NCI-H526 treated with DMSO at 0.1 percent for 48 hours (cell line): ENCODE measurements at places on chromosomes 11 and 22.

GRCh38 chr22:46990937-46991550 lies 228.6 kb downstream of the TBC1D22A start:
- no peak for DNase-seq

DNA sequence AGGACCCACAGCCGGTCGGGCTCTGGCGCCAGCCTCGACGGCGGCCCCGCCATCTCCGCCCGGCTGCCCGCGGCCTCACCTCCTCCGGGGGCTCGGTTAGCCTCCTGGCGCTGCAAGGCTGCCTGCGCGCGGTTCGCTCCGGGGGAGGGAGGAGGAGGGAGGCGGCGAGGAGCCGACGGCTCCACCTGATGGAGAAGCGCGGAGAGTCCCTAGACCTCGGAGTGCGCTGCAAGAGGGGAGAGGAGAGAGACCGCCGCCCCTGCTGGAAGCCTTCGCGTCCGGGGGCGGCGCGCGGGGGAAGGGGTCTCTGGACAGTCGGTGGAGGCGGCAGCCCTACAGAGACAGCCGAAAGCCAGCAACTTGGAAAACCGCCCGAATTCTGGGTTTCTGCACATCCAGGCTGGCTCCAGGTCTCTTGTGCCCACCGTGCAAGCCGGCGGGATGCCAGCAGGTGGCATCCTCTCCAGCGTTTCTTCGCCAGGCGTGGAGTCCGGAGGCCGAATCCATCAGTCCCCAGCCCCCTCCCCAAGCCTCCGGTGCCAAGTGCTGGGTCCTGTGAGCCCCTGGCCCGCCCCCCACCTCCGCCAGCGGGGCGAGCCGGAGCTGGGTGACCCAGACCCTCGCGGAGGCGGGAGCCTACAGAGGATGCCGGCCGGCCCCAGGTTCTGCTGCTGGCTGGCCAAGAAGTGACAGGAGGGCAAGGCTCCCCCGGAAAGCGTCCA lies 2.9 kb upstream of the KIRREL3 start:
- DNase-seq: peak; percentile 95

- DNase-seq: no peak
Measured at GRCh38 chr11:71488681-71489270, 35.8 kb downstream of the NADSYN1 start.

DNA sequence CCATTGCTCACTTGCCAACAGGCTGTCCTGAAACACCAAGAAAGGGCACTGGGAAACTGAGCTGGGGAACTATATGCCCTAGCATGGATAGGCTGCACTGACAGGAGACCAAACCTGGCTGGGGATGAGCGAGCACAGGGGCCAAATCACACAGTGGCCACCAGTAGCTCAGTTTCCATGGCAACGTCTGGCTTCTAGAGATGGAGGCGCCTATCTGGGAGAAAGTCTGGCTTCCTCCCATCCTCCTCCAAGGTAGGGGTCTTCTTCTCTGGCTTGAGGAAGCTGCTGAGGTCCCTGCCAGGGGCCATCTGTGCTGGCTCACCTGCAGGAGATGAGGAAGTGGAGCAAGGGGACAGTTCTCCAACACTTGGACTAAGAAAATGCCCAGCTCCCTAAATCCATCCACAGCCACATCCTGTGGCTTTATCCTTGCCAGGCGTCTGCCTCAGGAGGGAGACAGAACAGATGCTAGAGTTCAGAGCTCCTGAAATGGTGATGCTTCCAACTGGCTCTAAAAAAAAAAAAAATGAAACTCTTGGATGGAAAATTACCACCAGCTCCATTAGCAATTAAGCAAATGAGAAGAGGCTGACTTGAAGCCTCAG lies 48.3 kb downstream of the SYT13 start:
- no peak for DNase-seq

- DNase-seq: no peak
Measured at GRCh38 chr22:28608546-28608945, 71.1 kb downstream of the TTC28 start.

- DNase-seq: no peak
Measured at GRCh38 chr22:36714110-36714509, 10.6 kb upstream of the CACNG2 start.

GRCh38 chr11:9703280-9703679 lies 39.4 kb downstream of the SWAP70 start:
- DNase-seq: no peak

DNA sequence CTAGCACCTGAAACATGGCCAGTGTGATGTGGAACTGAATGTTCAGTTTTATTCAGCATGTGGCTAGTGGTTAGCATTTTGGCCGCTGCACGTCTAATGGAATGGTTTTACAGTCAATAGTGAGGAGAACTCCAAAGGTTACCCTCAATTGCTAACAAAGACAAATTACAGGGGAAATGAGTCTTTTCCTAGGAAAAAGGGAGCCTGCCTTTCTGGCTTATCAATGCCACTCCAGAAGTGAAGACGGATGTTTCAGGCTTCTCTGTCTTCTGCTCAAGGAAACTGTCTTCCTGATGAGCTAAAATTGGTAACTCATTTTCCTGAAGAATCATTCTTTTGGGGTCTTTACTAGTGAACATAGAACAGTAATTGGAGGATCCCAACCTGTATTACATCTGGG lies 84.3 kb upstream of the CRTAM start:
- no peak for DNase-seq

- DNase-seq: no peak
Measured at GRCh38 chr11:83256602-83257340, 29.4 kb downstream of the CCDC90B start.

DNA sequence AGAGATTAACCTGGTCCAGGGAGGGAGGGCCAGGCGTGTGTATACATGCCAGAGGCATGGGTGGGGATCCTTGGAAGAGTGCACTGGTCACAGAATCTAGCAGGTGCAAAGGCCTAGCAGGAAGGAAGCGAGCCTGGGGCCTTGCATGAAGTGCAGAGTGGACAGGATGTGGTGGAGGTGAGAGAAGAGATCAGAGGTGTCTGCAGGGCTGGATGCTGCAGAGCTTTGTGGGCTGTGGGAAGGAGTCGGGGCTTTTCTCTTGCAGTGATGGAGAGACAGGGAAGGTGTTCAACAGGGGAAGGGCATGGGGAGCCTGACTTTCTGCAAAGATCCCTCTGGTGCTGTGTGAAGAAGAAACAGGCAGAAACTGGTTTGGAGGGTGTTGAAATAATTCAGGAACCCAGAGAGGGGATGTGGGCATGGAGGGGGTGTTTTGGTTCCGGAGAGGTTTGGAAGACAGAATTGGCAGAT lies 2.5 kb upstream of the TPST2 start:
- no peak for DNase-seq

- DNase-seq: no peak
Measured at GRCh38 chr11:1838077-1838425, 730 bp upstream of the TNNI2 start.

- DNase-seq: no peak
Measured at GRCh38 chr11:19426756-19427403, 186.1 kb upstream of the E2F8 start.

DNA sequence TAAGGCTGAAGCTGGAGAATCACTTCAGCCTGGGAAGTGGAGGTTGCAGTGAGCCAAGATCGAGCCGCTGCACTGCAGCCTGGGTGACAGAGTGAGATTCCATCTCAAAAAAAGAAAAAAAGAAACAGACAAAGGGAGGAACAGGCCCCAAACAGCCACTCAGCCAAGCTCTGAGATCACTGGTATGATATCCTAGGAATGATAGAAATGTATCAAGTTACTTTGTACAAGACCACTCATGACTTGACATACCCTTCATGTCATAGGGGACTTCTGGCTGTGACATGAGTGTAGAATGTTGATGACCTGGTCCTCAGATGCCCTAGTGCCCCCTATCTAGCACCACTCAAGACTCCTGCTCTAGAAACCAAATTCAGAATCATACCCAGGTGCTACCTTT lies 216.5 kb downstream of the NAV2 start:
- no peak for DNase-seq

GRCh38 chr11:61497876-61498275 lies 10.7 kb upstream of the LRRC10B start:
- no peak for DNase-seq

DNA sequence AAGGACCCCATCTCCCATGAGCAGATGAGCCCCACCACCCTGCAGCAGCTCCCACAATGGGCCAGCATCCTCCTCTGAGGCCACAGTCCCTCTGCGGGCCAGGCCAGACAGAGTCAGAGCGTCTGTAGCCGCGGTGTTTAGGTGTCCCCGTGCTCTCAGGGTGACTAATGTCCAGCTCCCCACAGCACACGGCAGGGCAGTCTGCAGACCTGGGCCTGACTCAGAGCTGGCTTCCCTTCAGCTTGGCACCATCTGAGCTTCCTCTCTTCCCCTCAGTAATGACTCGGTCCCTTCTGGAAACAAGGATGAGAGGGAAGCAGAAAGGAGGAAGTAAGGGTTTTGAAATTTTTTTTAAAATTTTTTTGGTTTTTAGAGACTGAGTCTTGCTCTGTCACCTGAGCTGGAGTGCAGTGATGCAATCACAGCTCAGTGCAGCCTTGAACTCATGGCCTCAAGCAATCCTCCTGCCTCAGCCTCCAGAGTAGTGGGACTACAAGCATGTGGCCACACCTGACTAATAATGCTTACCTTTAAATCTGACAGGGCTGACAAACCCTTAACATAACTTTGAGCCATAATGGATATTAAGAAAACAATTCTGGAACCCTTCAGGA lies 28.5 kb downstream of the LRRC74B start:
- DNase-seq: no peak

GRCh38 chr11:116642902-116643301 lies 129.9 kb downstream of the BUD13 start:
- DNase-seq: no peak

GRCh38 chr11:31106968-31107576 lies 262.5 kb downstream of the DCDC1 start:
- peak; percentile 34 for DNase-seq

GRCh38 chr11:77779935-77780334 lies 40.6 kb downstream of the RSF1 start:
- no peak for DNase-seq

DNA sequence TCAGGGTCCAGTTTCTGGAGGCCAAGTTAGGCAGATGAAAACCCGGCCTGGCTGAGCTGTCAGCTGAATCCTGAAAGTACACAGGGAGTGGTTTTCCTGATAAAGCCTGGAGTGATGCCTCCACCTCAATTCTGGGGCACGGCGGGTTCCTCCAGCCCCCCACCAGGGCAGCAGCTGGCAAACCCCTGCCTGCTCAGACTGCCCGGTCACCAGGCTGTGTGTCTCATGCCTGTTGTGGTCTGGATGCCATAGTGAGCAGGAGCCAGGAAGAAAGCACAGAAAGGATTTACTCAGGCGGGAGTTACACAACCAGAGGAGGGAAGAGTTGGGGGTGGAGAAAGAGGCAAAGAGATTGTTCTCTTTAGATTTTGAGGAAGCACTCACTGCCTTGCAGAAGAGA lies 119.9 kb upstream of the RASSF10 start:
- DNase-seq: no peak
